ENCODE measurements at places on chromosomes 13 and 19.

- DNase-seq: no peak
Observed at GRCh38 chr19:30119180-30119908, 177.3 kb downstream of the URI1 start.

DNA sequence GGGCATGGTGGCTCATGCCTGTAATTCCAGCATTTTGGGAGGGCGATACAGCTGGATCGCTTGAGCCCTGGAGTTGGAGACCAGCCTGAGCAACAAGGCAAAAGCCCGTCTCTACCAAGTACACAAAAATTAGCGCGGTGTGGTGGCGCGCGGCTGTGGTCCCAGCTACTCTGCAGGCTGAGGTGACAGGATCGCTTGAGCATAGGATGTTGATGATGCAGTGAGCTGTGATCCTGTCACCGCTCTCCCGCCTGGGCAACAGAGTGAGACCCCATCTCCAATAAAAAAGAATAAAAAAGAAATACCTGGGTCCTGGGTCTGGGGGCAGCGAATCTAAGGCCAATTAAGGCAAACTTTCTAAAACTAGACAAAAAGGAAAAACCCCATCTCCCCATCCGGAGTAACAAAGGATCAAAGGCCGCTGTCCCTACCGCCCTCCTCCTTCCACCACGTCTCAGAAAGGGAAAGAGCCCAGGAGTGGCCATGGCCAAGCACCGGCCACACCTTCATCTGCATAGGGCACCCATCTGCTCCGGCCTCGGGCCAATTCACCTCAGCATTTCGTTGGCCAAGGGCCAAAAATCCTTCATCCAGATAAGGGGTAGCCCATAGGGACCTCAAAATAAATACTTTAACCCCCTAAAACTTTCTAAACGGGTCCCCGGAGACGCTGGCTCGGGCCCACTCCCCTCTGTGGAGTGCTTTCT is 851 bp downstream of the ZNF320 start:
- no peak for DNase-seq

DNA sequence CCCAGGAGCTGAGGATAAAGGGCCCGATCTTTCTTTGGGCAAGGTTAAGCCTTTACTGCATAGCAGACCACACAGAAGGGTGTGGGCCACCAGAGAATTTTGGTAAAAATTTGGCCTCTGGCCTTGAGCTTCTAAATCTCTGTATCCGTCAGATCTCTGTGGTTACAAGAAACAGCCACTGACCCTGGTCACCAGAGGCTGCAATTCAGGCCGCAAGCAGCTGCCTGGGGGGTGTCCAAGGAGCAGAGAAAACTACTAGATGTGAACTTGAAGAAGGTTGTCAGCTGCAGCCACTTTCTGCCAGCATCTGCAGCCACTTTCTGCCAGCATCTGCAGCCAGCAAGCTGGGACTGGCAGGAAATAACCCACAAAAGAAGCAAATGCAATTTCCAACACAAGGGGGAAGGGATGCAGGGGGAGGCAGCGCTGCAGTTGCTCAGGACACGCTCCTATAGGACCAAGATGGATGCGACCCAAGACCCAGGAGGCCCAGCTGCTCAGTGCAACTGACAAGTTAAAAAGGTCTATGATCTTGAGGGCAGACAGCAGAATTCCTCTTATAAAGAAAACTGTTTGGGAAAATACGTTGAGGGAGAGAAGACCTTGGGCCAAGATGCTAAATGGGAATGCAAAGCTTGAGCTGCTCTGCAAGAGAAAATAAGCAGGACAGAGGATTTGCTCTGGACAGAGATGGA is 8.4 kb upstream of the CEACAM19 start:
- DNase-seq: no peak

- DNase-seq: no peak
Observed at GRCh38 chr13:110379905-110380341, 72.8 kb downstream of the COL4A2 start.

DNA sequence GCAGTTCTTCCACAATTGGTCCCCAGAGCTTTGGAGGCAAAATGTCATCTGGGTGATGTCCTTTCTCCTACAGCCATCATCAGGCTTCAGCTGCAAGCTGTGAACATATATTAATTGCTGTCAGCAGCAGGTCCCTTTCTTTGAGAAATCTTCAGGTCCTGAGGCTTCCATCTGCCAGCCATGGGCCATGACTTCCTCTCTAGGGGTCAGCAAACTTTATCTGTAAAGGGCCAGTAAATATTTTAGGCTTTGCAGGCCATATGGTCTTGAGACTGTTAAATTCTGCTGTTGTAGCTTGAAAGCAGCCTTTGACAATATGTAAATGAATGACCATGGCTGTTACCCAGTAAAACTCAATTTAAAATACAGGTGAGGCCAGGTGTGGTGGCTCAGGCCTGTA is 27.1 kb downstream of the SERP2 start:
- no peak for DNase-seq

DNA sequence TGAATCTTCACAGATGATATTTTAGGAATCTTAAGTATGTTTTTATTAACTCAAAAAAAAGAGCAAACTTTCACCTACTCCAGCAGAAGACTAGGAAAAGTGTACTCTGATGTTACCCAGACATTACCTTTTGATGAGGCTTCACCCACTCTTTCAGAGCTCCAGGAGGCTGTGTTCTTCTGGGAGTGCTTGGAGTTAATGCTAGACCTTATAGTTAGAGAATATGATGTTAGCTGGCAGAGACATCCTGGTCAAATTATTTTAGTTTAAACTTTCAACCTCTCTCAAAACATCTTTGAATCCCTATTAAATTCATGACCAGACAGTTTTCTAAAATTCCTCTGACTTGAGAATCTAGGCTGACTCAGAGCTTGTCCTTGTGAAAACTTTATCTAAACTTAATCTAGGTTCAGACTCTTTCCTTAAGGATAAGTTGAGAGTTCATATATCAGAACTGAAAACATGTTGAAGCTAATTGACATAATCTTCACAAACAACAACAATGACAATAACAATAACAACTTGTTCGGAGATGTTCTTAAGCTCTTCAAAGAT is 82.8 kb downstream of the ITGBL1 start:
- DNase-seq: no peak

- no peak for DNase-seq
Observed at GRCh38 chr13:110317496-110318195, 10.6 kb downstream of the COL4A2 start.

- DNase-seq: no peak
Observed at GRCh38 chr19:19329126-19329525, 8.5 kb downstream of the MAU2 start.

DNA sequence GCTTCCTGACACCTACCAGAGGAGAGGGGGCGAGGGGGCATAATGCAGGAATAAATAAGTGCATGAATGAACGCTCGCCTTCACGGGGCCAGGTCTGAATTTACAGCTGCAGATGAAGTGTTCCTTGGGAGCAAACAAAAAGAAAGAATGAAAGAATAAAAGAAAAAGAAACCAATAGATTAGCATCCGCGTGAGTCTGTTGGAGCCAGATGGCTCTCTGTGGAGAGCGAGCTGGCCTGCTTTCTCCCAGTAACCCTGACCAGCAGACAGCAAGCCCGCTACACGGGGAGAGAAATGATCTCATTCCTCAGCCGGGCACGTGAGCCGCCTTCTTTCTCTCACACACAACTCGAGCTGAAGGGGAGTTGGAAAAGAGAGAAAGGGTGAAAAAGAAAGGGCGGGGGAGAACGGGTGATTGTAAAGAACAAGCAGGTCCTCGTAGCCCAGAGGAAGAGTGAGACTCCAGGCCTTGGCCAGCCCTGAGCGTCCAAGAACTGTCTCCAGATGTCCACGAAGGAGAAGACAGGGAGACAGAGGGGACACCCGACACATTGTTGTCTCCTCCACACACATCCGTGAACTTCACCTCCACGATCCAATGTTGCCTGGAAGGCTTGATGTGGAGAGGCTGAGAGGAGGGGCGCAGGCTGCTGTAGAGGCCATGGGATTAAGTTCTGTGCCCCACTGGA is 81.4 kb downstream of the RNASEH2B start:
- peak; percentile 8 for DNase-seq

DNA sequence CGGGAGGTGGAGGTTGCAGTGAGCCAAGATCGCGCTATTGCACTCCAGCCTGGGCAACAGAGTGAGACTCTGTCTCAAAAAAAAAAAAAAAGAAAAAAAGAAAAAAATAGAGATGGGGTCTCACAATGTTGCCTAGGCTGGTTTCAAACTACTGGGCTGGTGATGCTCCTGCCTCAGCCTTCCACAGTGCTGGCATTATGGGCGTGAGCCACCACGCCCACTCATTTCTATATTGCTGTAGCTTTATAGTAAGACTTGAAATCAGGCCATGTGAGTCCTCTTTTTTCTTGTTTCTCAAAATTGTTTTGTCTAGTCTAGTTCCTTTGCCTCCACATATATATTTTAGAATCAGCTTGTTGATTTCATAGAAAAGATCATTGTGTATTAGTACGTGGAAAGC is 18.3 kb downstream of the DNM2 start:
- DNase-seq: no peak

DNA sequence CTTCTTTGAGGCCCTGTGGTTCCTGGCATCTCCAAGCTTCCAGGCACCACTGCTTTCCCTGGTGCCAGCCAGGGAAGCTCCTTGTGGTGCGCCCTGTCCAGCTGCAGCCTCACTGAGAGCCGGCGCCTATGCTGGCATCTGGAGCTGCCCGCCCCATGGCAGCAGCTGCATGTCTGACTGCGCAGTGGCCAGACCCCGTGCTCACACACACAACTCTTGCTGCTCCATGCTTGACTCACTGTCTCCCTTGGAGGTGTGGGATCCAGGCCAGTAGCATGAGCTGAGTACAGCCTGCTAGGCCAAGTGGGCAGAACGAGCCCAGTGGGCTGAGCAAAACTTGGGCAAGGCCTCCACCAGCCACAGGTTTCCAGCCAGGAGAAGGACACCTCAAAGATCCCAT is 11.5 kb upstream of the SUPT20H start:
- no peak for DNase-seq

- no peak for DNase-seq
Observed at GRCh38 chr19:38635483-38636399, 11.7 kb upstream of the ACTN4 start.

- DNase-seq: no peak
Observed at GRCh38 chr13:29756506-29756905, 93.9 kb downstream of the UBL3 start.

GRCh38 chr19:5971714-5972354 is 6.1 kb downstream of the RANBP3 start:
- no peak for DNase-seq

DNA sequence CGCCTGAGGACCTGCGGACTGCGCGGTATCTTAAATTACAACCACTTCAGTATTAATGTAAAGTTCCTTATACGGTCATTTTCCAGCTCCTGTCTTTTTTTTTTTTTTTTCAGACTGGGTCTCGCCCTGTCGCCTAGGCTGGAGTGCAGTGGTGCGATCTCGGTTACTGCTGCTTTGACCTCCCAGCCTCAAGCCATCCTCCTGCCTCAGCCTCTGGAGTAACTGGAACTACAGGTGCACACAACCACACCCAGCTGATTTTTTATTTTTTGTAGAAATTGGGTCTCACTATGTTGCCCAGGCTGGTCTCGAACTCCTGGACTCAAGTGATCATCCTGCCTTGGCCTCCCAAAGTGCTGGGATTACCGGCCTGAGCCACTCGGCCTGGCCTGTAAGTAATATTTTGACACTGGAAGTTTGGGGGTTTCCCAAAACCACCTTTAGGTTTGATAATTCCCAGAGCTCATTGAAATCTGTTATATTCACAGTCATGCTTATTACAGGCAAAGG is 406 bp upstream of the EID2B start:
- no peak for DNase-seq

GRCh38 chr13:83563499-83563898 is 318.8 kb downstream of the SLITRK1 start:
- DNase-seq: no peak

DNA sequence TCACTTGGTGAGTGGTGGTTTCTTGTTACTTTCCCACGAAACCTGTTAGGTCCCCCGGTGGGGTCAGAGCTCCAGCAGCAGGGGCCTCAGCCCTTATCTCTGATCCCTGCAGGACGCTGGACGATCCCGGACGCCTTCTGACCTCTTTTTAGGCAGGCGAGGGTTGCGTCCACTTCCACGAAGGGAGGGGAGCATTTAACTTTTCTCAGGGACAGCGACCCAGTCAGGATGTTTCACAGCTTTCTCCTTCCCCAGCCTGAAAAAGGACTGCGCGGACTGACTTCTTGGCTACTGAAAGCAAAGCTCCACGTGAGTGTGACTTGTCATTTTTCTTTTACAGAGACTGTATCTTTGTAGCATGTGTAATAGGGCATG is 692 bp downstream of the ZNF234 start:
- DNase-seq: no peak

DNA sequence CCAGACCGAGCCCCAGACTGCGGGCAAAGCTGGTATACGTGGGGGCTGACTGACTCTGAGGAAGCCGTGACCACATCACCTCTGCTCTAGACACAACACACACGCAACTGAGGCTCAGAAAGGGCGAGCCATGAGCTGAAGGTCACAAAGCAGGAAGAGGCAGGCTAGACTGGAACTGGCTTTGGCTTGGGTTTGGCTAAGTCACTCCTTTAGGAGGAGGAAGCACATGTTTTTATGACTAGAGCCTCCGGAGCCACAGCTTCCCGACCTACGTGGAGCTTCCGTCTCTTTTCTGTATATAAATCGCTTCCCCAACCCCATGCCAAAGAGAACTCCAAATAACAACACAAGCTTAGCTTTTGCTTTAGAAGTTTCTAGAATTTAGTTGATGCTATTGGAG is 48.0 kb downstream of the RFX2 start:
- no peak for DNase-seq

- no peak for DNase-seq
Observed at GRCh38 chr19:33399081-33399744, 25.7 kb downstream of the CEBPG start.

DNA sequence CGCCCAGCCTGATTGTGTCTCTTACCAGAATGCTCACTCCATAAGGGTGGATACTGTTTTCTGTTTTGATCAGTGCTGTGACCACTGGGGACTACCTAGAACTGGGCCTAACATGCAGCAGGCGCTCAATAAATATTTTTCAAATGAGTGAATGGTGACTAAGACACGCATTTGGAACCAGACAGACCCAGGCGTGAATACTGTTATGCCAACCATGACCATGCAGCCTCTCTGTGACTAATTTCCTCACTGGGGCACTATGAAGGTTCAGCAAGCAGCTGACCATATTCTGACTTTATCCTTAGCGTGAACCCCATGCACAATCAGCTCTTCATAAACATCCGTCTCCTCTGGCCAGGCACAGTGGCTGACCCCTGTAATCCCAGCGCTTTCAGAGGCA is 13.0 kb upstream of the SPC24 start:
- peak; percentile 99 for DNase-seq

DNA sequence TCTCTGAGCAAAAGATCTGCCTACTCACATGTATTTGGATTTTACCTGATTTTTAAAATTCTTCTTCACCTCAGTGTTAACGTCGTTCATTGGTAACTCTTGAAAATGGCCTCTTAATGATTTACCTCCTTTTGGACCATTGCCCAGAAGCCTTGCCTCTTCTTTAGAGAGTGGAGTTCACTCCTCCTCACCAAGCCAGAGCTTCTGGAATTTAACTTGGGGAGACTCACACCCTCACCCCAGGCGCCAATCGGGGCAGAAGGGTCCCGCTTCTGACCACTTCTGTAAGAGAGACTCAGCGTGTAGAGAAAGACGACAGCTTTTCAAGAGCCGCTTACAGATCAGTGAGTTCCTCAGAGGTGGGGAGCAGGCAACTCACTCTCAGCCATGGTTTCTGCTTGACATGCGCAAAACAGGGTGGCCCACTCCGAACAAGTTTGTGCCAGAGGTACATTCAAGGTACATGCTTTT is 2.7 kb downstream of the PNMA8C start:
- peak; percentile 73 for DNase-seq

GRCh38 chr13:100933841-100934240 is 259.2 kb upstream of the TMTC4 start:
- no peak for DNase-seq

GRCh38 chr13:77318741-77319140 is 8.2 kb downstream of the MYCBP2 start:
- DNase-seq: no peak

GRCh38 chr13:26377038-26377437 is 123.1 kb downstream of the CDK8 start:
- DNase-seq: no peak
